Activated CD4-positive, alpha-beta T cell treated with anti-CD3 and anti-CD28 coated beads for 4 hours (primary cell): ENCODE measurements at places on chromosomes 5 and 9.

- DNase-seq: no peak
Measured at GRCh38 chr5:74304536-74304935, 336.0 kb downstream of the ENC1 start.

GRCh38 chr9:110638381-110638954, 30.1 kb upstream of the MUSK start:
- no peak for DNase-seq

DNA sequence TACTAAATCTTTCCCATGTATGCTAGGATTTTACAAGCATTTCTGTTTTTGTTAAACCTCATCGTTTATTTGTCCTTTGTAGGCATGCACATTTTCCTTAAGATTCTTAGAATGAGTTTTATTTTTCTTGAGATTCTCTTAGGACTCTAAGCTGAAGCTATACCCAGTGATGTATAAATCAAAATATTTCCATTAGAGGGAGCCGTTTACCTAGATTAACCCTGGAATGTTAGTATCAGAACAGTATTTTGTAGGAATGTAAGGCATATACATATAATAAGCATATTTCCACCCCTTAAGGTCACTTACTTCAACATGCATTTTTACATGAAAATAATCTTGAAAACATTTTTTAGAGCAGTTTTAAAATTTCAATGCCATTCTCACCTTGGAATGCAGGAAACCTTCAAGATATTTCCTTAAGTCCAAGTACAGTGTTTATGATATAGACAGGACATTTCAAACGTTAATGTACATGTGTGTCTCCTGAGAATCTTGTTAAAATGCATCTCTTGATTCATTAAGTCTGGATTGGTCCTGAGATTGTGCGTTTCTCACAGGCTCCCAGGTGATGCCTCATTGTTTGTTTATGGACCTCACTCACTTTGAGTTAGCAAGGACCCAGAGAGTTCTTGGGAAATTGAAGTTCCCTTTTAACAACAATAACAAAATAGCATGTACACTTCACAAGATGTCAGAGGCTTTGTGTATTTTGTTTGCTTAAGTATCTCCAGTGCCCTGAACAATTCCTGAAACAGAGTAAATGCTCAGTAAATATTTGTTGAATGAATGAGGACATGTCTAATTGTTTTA, 34.9 kb upstream of the FCHO2 start:
- no peak for DNase-seq

GRCh38 chr9:87353301-87353700, 144.4 kb upstream of the DAPK1 start:
- DNase-seq: no peak

DNA sequence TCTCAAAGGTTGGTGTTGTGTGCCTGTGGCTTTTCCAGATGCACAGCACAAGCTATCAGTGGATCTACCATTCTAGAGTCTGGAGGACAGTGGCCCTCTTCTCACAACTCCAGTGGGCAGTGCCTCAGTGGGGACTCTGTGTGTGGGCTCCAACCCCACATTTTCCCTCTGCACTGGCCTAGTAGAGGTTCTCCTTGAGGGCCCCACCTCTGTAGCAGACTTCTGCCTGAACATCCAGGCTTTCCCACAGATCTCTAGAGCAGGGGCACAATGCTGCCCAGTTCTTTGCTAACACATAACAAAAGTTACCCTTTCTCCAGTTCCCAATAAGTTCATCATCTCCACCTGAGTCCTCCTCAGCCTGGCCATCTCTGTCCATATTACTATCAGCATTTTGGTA, 102.1 kb upstream of the ANKRD55 start:
- DNase-seq: no peak

GRCh38 chr5:109614301-109614700, 75.4 kb upstream of the MAN2A1 start:
- no peak for DNase-seq

DNA sequence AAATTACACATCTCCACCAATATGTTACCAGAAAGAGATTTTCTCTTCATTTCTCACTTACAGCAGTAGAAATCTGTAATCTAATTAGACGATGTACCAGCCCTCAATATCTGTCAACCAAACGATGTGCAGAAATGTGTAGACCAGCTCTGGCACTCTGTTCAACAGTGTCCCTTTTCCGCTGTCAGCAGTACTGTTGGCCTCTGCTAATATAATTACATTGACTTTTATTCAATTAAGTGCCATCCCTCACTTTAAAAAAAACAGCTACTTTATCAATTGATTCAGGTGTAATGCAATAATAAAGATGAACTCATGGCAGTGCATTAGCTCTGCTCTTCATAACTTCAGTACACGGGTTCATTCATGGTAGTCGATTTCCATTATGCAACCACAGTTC, 448.4 kb downstream of the BNC2 start:
- no peak for DNase-seq

- peak; percentile 6 for DNase-seq
Measured at GRCh38 chr5:140926443-140927227, 536 bp downstream of the PCDHAC1 start.

- no peak for DNase-seq
Measured at GRCh38 chr9:106305428-106306133, 557.4 kb upstream of the ZNF462 start.

- DNase-seq: no peak
Measured at GRCh38 chr5:88734191-88734640, 148.8 kb downstream of the MEF2C start.

DNA sequence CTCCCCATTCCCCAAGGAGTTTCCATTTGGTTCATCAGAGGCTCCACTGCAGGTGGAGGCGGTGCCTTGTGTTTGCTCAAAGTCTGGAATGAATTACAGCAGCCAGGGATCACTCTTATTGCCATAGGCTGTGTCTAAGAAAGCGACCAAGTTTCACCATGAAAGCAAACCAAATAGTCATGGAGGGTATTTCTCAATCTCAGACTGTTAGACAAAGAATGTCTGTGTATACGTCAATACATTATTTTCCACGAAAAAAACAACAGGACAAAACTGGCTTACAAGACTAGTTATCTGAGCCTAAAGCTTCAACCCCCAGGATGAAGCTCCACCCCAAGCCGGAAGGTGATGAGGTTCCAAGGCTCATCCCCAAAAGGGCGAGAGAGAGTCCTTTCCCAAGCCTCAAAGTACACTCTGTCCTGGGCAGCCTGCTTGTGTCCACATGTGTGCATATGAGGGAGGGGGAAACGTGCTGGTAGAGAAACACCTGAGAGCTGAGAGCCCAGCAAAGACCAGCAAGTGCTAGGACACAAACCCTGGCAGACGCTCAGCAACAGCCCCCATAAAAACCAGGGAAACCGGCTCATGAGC, 4.3 kb downstream of the B4GALT1 start:
- no peak for DNase-seq

- no peak for DNase-seq
Measured at GRCh38 chr5:10601246-10602030, 37.6 kb downstream of the ANKRD33B start.

GRCh38 chr5:37664551-37664950, 175.3 kb downstream of the GDNF start:
- no peak for DNase-seq

- no peak for DNase-seq
Measured at GRCh38 chr9:4272126-4272525, 27.7 kb downstream of the GLIS3 start.

DNA sequence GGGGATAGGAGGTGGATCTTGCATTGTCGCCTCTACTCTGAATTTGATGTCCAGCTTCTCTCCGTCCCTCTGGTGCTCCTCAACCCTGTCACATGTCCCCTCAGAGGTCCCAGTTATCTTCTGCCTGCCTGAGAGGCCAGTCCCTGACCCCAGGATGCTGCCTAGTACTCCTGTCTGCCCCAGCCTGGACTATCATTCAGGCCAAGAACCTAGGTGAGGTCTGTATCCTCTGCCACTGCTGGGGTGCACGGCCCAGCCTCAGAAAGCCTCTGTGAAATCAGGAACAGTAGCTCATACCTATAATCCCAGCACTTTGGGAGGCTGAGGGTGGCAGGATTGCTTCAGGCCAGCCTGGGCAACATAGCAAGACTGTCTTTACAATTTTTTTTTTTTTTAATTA, 8.6 kb downstream of the SPINK4 start:
- no peak for DNase-seq

DNA sequence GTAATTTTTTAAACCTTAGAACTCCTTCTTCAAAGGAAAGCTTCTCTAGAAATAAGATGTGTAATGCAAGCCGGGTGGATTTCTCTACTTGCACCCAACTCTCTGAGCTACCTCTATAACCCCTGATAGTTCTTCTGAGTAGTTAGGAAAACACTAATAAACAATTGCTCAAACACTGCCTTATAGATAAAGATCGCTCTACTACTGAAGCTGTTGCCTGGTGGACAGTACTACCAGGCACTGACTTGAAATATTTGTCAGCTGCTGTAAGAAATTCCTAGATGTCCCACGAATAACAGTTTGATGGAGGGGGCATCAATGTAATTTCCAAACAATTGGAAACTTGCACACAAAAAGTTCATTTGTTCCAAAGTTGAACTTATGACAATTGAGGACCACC, 42.0 kb downstream of the NR3C1 start:
- DNase-seq: no peak

DNA sequence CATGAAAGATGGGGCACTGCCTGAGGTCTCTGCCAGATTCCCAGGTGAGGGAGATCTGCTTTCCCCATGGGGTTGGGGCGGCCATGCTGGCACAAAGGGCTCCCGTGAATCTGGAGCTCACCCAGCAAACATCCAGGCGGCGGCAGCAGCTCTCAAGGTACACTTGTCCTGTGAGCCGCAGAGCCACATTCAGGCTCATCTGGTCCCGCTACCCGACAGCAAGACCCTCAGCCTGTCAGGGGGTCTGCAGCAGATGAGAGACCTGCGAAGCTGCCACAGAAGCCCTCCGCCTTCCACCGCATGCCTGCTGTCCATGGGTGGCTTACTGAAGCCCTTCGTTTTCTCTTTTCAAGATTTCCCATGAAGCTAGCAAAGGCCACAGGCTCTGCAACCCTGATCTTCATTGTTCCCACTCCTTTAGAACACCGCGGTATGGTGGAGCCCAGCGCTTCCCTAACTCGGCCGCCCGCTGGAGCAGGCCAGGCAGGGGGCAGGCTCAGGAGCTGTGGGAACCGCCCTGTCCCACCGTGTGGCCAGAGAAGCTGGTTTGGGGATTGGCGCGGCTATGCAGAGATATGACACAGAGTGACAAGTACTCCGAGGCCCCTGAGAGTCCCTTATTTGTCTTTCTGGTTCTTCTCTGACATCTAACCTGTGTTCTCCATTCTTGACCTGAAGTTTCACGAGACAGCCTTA, 8.8 kb downstream of the LRRC14B start:
- no peak for DNase-seq

DNA sequence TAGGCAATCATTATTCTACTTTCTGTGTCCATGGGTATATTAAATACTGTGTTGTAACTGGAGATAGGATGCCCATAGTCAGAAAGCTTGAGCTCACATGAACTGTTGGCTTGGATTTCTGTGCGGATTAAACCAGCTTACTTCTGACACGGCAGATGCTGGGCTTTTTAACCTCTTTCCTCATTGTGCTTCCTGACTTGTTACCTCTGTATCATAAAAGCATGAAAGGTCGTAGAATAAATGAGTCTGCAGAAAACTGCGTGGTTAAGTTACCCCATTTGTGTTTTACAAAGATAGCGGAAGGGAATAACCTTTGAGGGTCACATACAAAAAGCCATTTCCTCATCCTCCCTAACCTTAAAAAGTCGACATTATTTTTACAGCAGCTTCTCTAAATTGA, 199.5 kb upstream of the DMRT1 start:
- no peak for DNase-seq

- no peak for DNase-seq
Measured at GRCh38 chr9:128575916-128576315, 23.5 kb downstream of the SPTAN1 start.

GRCh38 chr9:106689089-106689488, 173.9 kb upstream of the ZNF462 start:
- no peak for DNase-seq

DNA sequence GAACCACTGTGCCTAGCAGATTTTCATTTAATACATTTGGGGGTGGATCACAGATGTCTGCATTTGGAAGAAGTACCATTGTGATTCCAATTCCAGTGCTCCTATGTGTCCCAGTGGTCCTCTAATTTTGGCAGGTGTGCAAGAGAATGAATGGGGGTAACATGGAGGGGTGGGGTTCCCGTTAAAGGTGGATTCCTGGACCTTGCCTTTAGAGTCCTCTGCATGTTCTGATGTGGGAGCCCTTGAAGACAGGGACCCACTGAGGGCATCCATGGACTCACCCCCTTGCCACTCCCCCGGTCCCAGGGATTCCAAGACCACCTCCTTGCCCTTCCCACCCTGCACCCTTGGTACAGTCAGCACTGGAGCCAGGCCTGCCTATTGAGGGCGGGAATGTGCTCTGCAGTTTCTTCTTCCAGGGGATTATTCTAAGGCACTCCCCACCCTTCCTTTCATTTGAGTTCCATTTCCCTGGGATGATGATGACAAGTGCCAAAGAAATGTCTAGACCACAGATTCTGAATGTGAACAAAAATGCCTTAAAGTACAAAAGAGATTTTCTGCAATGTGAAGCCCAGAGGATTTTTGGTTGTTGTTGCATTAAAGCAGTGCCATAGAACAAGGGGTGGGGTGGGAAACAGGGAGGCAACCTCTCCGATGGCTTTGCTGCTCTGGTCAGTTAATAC, 119.4 kb upstream of the PTCH1 start:
- no peak for DNase-seq

- DNase-seq: no peak
Measured at GRCh38 chr5:168697034-168697720, 118.0 kb upstream of the PANK3 start.

DNA sequence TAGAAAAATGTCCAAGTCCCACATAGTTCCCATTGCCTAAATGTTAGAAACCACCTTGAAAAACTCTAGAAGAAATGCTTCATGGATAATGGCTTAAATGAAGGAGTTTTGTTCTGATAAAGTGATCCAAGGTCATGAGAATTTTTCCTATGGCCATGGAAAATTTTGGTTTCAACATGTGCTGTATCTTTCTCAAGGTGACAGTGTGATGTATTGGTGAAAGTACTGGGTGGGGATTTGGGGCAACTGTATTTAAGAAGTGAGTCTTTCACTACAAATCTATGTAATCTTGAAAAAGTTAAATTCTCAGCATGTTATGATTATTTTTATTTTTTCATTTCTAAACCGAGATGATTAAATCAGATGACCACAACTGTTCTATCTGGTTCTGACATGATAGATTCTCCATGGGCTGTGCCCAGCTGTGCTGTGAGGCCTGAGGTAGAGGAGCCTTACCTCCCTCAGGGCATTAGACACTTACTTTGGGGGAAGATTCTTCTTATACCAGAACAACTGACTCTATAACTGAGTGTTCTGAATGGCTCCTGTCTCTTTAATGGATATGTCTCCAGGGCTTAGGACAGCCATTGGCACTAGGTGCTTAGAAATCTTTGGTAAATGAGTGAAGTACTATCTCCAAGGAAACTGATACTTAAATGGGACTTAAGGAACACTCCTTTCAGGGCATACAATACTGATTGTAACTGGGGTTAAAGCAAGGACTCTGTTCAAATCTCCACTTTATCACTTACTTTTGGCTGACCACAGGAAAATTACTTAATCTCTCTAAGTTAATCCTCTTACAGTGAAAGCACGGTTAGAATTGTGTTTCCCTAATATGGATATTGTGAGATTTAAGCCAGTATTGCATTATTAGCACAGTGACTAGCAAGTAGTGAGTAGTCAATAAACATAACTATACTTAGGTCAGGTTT, 397.4 kb upstream of the MEF2C start:
- no peak for DNase-seq
